K562 (cell line): ENCODE measurements at places on chromosomes 12 and 14. TPM values are rescaled to one million over a fixed set of nuclear protein-coding genes. Genes with fewer than 3 reads are reported as not detected.
A peak's percentile ranks its signal among the peaks of the same experiment; 100 is the strongest.

DNA sequence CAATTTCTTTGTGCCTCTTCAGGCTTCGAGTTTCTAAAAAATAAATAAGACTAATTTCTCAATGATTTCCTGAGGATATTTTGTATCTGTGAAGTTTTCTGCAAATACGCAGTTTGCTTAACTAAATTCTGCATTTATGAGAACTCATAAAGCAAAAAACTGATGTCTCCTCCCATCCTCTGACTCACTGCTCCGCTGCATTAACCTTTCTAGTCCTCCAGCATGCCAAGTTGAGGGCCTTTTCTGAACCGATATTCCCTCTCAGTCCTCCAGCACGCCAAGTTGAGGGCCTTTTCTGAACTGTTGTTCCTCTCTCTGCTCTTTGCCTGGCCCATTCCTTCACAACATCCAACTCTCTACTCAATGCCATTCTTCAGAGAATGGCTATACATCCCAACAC lies 3.2 kb downstream of the IPO8 start:
- DNase-seq, result no peak

DNA sequence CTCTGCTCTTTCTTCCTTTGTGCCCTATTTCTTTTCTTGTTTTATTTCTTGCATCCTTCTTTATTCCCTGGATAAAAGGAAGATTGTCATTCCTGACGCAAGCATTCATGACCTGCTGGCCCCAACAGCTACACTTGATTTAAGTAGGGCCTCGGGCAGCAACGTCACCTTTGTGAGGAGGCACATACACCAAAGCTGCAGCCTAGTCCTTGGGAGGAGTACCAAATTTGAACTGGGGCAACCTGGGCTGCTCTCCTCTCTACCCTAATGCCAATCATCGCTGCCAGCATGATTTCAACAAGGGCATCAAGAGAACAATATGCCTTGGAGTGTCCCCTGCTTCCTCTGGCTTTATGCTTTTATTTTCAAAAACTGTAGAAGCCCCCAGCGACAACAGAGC lies 76.4 kb downstream of the C12orf50 start:
- no peak for DNase-seq

DNA sequence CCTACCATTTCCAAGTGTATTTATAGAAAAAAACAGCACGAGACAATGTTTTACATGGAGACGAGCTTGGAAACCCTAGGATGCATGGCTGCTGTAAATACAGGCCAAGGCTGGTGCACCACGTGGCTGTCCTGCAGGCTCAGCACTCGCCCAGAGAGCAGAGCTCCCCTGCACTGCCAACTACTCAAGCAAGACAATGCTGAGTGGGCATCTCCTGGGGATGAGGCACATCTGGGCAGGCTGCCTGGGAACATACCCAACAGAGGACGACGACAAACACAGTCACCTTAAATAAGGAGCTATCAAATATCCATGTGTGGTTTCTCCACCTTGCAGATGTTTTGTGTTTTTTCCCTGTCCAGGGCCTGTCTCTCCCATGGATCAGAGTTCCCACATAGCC lies 128.3 kb upstream of the PRMT8 start:
- no peak for DNase-seq

DNA sequence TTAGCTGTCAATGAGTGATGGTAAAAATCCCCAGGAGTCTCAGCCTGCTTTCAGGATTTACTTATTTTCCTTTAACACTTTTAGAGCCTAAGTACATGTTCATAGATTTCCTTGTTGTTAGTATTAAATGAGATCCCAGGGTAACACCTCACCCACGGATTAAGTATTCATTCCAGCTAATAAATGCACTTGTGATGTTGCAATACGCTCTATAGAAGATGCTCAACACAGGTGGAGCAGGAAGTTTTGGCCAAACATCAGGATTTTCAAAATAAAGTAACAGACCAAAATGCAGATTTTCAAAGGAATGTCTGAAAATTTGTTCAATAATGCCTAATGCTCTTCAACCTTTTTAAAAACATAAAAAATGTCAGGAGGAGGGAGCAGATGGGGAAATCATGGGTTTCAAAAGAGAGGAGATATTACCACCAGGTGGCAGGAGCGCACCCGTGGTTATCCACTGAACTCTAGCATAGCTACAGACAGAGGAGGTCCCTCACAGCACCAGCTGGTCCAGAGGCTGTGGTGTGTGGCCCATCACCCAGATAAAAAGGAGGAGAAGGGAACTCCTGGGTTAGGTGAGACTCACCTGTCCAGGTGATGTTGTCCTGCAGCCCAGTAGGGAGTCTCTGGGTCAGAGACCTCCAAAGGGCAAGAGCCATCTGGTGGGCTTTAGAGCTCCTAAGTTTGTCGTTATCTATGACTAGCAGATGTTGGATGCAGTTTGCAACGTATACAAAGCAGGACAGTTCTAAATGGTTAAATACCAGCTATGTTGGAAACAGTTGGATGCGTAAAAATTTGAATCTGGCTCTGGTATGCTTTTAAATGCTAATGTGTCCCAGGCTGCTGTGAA lies 1158.4 kb upstream of the TMEM132C start:
- DNase-seq, result peak; percentile 80

GRCh38 chr14:49306152-49306751 lies 279.9 kb downstream of the RPS29 start:
- DNase-seq, result peak; percentile 7

GRCh38 chr12:15688202-15688736 lies 100.9 kb downstream of the EPS8 start:
- no peak for DNase-seq

DNA sequence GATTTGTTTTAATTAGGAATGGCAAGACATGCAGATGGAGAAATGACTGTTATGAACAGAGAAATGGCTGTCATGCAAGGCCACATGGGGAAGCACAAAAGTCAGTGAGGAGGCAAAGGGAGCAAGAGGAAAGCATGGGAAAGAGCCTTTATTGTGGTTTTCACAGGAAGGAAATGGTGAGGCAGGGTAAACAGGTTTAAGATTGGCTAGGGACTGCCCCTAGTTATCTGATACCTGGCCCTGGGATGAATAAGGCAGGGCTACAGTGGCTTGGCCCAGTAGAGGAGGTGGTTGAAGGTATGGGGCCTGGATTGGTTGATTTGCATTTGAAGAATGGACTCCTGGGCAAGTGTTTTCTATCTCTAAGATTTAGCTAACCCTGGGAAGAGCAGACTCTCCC lies 168.7 kb upstream of the CNOT2 start:
- no peak for DNase-seq

CCDC60 gene
- polyA plus RNA-seq, result not detected in 2 replicates

DNA sequence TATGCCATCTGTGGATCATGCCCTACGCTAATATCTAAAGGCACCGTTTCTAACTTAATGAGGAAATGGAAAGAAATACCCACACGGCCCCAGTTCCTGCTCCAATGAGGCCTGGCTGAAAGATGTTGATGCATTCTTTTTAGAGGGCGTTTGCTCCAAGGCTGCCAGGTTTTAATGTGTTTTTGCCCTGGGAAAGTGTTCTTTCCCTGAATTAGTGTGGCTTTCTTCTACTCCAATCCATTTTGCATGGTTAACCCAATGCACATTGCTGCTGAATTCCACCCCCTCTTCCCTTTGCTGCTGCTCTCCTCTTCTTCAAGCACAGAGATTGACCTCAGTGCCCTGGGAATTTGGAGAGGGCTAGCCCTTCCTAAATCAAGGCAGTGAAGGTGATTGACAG lies 1.1 kb downstream of the MYF5 start:
- DNase-seq, result no peak
